NCI-H146 (cell line): ENCODE measurements at places on chromosomes 4 and X.

- no peak for DNase-seq
Observed at GRCh38 chr4:6068986-6069385, 50.8 kb upstream of the C4orf50 start.

DNA sequence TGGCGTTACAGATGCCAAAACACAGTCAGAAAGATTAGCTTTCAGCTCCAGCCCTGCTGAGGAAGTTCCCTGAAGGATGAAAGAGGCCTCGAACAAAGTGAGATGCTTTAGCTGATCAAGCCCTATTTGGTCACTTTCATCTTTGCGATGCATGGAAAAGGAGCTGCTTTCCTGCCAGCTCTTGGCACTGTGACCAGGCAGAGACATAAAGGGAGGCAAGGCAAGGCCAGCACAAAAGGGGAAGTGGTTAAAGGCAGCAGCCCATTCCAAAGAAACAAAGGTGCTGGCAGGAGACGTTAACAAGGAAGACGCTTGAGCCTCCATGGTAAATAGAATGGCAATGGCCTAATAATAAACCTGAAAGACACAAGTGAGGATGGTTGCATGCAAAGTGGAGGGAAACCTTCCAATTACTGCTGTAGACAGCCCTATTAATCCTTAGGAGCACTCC, 617.1 kb upstream of the INTU start:
- DNase-seq, result no peak

DNA sequence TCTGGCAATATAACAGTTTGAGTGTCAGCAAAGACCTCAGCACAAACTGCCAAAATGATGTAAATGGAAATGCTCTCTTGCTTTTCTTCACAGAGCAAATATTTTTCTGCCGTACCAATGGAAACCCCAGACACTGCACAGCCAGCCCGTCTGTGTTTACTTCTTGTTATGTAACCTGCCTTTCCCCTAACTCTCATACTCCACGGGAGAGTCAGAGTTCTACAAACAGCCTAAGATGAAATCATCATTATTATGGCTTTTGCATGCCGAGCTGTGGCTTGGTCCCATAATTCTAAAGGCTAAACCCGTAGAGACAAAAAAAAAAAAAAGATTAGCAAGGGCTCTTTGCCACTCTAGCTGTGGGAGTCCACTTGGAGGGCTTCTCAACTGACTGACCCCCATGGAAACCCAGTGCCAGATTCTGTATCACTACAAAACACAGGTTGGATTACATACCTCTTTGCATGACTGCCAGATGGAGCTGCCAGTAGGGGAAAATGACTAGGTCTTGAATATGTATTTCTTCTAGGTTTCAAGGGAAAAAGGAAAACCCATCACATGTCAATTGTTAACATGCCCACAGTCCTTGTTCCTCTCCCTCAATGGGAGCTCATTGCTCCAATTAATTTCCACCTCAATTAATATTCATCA, 197.2 kb upstream of the CNKSR2 start:
- DNase-seq, result no peak

- peak; percentile 1 for DNase-seq
Observed at GRCh38 chrX:45070116-45071007, 130.3 kb downstream of the DIPK2B start.

- no peak for DNase-seq
Observed at GRCh38 chrX:74280759-74281158, 23.2 kb upstream of the ZCCHC13 start.

DNA sequence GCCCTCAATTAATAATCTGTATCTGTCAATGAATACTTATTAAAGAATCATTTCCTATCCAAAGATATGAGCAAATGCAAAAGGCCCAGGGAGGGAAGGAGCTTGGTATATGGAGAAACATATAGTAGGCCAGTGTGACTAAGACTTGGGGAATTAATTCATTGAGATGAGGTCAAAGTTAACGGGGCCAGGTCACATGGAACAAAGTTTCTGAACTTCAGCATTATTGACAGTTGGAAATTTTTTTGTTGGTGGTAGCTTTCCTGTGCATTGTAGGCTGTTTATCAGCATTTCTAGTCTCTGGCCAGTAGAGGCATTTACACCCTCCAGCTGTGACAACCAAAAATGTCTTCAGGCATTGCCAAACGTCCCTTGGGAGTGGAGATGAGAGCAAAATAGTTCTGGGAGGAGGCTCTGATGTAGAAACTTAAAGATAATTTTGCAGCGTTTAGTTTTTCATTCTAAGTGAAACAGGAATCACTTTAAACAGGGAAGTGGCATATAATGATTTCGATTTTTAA, 202.0 kb downstream of the SLC4A4 start:
- no peak for DNase-seq

DNA sequence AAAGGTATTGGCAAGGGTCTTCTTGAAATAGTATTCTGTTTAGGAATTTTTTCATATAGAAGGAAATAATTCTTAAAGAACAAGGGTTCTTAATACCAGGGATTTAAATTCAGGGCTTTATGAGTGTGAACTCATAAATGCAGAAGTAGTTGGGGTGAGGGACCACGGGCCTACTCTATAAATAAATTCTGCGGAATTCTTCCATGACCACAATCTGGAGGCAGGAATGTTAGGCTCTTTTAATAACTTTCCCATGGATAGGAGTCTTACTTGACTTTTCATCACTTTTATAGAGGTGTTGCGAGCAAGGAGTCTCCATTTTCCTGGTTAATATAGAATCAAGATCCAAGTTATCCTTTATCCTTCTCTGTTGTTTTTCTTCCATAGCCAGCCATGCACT, 76.7 kb upstream of the SLC4A4 start:
- DNase-seq, result no peak

GRCh38 chrX:119174900-119175299, 47.3 kb upstream of the KIAA1210 start:
- DNase-seq, result no peak

GRCh38 chr4:119227690-119228089, 15.2 kb downstream of the USP53 start:
- DNase-seq, result no peak

DNA sequence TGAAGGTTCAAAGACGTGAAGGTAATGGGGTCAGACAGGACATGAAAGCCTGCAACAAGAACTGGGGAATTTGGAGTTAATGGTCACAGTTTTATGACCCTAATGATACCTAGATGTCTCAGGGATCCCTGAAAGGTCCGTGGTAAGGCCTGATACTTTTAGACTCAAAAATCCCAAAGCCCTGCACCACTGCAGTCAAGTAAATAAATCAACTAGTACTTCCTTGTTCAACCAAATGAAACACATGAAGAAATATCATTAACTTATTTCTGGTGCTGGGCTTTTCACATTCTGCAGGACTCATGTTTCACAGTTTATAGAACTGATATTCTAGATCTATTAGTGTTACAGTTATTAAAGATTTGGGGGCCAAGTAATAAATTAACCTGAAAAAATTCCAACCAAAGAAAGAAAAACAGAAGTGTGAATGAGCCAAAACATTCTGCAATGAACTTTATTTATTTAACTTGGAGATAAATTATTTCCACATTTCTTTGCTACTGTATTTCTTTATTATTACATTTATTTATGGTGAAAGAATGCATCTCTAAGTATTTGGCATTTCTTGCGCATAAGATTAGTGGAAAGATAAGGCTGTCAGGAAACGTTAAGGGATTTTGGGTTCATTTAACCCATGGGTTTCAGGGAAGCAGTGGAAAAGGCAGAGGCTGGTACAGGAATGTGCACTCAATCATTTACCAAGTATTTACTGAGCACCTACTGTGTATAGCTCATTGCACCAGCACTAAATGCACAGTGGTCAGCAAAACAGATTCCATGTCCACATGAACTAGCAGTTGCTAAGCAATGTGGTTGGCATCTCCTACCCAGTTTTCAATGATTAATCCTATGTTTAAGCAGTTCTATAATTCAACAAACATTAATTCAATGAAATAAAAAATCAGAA, 8.7 kb downstream of the WDFY3 start:
- no peak for DNase-seq

DNA sequence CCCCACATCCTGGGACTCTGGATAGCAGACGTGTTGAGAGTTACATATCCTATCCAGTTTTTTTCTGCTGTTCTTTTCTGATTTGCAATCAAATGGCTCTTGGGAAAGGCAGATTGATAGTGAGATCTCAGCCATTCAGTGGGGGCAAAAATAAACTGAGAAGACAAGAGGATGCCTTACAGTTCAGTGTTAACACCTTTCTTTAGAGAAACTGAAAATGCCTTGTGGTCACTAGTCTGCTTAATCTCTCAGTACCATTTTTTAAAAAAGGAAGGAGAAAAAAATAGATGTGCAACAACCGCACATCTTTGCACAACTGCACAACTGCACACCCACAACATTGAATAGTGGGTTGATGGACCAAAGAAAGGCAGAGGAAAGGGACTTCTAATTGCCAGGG, 109.3 kb downstream of the ARHGEF9 start:
- DNase-seq, result no peak

GRCh38 chr4:3816983-3817960, 51.1 kb downstream of the ADRA2C start:
- no peak for DNase-seq

- DNase-seq, result no peak
Observed at GRCh38 chrX:124023838-124024238, 62.3 kb downstream of the STAG2 start.

GRCh38 chr4:85784947-85785346, 310.0 kb downstream of the ARHGAP24 start:
- no peak for DNase-seq

DNA sequence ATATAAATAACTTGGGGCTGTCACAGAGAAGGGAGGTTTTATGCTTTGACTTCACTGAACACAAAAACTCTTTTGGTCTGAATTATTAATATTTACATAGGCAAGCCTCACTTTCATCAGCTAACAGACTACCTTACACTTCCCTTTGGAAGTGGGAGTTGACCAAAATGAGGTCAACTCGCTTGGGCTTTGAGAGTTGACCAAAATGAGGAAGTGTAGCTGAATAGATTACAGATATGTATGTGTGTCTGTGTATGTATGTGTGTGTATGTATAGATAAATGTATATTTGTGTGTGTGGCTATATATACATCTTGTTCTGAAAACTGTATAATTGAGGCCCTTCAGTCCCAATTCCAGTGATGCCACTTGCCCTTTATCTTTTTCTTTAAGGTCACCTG, 113.3 kb upstream of the IL13RA1 start:
- no peak for DNase-seq

DNA sequence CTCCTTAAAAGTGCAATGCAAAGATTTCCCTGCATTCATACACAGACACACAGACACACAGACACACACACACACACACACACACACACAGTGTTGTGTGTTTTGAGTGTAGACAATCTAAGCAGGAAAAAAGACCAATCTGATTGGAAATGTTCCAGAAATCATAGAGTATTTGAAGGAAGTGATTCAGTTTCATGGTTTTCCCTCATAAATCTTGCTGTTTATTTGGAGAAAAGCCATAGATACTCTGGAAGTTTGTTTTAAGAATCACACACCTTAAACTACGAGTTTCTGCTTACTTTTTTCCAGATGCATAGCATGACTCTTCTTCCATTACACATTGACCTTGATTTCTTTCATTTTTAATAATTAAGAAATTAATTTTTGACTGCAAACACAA, 298.5 kb upstream of the BMP3 start:
- no peak for DNase-seq

GRCh38 chr4:59553721-59554091, 1646.4 kb upstream of the ADGRL3 start:
- no peak for DNase-seq

- no peak for DNase-seq
Observed at GRCh38 chr4:17301266-17301665, 210.6 kb downstream of the QDPR start.

DNA sequence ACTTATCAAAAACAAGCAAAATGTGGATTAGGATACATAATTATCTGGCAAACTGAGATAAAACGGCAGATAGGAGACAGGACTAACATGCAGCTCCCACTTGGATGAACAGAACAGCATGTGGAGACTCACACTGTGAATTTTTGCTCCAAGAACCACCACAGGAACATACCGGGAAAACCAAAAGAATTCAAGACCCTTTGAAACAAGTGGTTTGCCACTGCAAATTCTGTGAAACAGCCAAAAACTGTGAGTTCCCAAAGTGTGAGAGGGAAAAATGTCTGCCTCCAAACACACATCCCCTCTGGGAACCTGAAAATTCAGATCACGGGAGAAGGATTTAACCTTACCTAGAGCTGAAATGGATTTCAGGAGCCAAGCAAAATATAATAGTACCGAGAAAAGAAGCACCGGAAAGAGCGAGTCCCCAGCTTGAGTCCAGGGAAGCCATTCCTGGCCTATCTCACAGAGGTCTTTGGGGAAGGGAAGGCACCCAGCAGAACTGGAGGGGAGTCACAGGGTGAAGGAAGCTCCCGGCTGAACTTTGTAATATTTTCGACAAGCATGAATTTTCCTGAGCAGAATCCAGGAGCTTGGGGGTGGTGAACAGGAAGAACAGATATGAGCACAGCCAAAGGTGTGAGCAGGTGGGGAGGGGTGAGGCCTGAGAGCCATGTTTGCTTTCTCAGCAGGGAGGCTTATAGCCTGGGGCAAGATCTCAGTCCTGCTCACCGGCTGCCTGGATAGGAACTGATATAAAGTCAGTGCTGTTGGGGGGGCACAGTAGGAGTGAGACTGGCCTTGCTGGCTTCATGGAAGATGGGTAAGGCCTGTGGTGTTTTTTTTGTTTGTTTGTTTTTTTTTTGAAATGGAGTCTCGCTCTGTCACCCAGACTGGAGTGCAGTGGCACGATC, 23.9 kb downstream of the MANBA start:
- peak; percentile 82 for DNase-seq

- DNase-seq, result no peak
Observed at GRCh38 chrX:119643696-119644095, 37.5 kb upstream of the NKRF start.

- no peak for DNase-seq
Observed at GRCh38 chrX:41184312-41184711, 99.1 kb downstream of the USP9X start.

GRCh38 chr4:14018191-14018853, 390.8 kb upstream of the BOD1L1 start:
- no peak for DNase-seq

- no peak for DNase-seq
Observed at GRCh38 chr4:91025241-91026148, 898.3 kb downstream of the CCSER1 start.

DNA sequence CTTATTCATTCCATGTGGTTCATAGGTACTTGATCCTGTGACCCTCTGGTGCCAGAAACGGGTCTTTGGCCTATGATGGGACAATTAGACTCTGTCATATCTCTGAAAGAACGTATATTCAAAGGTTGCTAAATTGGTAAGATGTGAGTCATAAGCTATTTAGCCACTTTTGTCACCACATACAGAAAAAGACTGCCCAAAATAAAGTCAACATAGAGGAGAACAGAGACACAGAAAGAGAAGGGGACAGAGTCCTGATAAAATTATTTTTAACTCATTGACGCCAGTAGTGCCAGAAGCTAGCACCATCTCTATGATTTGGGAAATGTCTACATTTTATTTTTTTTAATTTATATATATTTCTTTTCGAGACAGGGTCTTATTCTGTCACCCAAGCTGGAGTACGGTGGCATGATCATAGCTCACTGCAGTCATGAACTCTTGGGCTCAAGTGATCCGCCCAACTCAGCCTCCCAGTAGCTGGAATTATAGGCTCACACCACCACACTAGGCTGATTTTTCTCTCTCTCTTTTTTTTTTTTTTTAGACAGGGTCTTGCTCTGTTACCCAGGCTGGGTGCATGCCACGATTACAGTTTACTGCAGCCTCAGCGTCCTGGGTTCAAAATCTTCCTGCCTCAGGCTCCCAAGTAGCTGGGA, 92.1 kb upstream of the COX18 start:
- no peak for DNase-seq

- no peak for DNase-seq
Observed at GRCh38 chr4:169366821-169367220, 96.1 kb upstream of the SH3RF1 start.

- no peak for DNase-seq
Observed at GRCh38 chr4:77172336-77172735, 15.3 kb downstream of the CCNG2 start.

- no peak for DNase-seq
Observed at GRCh38 chr4:173500841-173501591, 29.0 kb downstream of the HAND2 start.
